Kidney glomerular epithelial cell (primary cell): ENCODE measurements at places on chromosomes 7 and 10.

GRCh38 chr10:14439451-14440259 is 108.9 kb upstream of the FRMD4A start:
- no peak for DNase-seq

- no peak for DNase-seq
Measured at GRCh38 chr10:102540023-102540422, 36.3 kb downstream of the SUFU start.

DNA sequence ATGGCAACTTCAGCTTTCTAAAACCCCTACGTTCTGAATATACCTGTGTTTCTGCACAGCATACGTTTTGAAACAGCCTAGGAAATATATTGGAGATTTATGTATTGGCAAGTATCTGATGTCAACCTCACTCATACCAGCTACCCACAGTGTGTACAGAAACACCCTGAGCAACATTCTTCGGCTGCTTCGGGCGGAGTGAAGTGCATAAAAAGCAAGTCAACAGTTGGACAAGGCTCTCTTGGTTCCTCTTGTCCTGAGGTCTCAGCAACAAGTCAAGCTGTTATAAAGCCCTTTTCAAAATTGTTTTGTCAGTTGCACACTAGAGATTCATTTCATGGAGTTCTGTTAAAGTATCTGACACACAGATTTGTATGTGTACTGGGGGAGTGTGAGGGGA is 40.0 kb upstream of the PAPSS2 start:
- DNase-seq: no peak

- DNase-seq: no peak
Measured at GRCh38 chr7:40700653-40701421, 566.0 kb downstream of the SUGCT start.

DNA sequence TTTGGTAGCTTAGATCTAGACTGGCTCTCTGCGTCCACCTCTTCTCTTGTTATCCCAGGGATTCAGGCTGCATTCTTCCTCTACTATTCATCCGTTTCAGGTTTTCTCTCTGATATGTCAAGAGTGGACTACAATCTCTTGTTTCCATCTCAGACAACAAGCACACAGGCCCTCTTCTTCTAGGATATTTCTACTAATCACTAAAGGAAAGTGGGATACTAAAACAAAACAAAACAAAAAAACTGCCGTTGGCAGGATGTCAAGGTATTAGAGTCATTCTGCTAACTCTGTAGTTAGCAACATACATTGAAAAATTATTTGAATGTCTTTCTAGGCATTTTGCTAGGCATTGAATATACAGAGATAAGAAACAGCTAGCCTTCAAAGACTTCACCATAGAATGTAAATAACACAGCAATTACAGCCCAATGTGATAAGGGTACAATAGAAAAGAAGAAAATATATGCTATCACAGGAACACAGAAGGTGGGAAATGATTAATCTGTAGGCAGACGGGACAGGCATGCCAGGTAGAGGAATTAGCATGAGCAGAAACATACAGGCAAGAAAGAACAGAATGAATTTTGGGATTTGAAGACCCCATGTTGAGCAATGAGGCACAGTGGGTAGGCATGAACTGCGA is 210.5 kb downstream of the CSTF2T start:
- no peak for DNase-seq

DNA sequence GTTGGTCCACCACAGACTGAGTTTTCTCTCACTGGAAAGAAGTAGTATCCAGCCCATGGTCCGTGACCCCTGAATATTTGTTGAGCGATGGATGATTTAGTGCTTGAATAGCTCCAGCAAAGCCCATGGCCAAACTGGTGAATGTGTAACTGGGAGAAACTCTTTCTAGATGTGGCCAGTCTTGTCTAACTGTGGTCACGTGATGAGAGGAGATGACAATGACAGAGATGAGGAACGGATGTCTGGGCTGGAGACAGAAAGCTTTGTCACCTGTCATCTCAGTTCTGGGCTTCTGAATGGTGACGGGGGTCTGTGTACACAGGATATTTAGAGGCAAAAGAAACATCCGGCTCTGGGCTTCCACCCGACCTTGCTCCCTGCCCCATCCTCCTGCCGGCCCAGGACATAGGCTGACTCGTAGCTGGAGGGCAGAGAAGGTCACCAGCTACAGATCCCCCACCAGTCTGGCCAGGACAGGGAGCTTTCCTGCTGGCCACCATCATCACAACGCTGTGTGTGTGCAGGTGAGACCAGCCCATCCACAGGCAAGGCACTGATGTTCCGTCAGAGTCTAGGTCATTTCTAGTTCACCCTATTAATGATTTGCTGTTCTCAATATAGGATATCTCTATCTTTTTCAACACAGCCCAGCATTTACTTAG is 152.5 kb upstream of the TNS3 start:
- DNase-seq: no peak

DNA sequence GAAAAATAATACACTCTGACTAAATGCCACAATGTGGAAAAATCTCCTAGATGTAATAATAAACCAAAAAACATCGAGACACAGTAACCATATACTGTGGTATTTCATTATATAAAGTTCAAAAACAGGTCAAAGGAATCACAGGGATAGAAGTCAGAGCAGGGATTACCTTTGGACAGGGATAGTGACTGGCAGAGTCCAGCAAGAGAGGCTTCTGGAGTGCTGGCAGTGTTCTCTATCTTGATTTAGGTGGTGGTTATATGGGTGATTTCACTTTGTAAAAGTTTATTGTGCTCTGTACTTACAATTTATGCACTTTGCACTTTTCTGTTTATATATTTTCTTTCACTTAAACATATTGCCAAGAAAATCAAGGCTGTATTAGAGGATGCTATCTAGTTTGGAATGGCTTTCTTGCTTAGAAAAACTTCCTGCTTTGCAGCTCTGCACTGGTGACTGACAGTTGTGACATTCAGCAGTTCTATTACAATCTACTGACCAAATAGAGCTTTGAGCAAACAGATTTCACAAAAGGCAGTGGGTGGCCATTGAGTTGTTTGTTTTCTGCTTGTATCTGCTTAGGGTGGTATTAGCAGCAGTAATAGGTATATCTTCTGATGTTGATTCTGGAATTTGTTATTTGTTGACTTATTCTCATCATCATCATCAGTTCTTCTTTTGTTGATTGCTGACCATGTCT is 263.6 kb upstream of the LRGUK start:
- no peak for DNase-seq

- no peak for DNase-seq
Measured at GRCh38 chr10:26721561-26721960, 24.1 kb downstream of the PDSS1 start.

- no peak for DNase-seq
Measured at GRCh38 chr7:43645699-43646226, 62.9 kb downstream of the STK17A start.

DNA sequence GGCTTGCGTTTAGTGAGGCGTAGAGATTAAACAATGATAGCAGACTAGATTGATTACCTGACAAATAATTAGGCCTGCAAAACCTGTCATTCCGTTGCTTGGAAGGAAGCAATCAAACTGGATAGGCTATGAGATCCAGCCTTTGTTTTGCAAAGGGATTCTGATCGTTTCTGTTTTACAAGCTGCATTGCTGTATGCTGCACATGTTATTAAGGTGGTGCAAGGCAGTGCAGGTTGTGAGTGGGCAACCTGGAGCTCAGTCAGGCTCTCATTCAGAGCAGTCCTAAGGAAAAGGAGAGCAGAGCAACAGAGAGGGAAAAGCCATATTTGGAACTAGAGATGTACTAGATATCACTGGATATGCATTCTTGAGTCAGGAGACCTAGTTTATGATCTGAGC is 6.9 kb upstream of the NOBOX start:
- DNase-seq: no peak

DNA sequence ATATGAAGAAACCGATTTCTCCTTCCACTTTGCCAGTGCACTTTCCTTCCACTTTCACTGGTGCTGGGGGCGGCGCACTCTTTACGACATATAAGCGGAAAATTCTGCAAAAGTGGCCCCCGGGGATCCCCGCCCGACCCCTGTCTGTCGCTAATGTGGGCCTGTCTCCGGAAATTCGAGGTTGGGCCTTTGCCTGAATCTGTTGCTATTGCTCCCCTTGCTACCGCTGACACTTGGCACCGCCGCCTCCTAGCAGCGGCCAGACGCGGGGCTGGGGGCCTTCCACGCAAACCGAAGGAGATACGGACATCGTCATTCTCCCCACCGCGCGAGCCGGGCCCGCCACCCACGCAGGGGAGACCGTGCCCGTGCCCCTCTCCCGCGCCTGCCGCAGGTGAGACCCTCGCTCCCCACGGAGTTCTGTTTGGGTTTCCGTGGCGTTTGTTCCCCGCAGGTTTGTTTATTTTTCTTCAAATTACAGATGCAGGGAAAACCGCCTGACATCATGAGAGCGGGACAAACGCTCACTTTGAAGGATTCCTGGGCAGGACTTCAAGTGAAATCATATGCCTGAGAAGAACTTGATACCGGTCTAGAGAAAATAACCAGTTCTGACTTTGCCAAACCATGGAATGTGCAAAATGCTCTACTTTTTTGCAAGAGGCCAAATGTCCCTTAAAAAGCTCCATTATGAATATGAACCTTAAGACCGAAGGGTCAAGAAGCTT is 5.0 kb downstream of the TWIST1 start:
- DNase-seq: no peak

DNA sequence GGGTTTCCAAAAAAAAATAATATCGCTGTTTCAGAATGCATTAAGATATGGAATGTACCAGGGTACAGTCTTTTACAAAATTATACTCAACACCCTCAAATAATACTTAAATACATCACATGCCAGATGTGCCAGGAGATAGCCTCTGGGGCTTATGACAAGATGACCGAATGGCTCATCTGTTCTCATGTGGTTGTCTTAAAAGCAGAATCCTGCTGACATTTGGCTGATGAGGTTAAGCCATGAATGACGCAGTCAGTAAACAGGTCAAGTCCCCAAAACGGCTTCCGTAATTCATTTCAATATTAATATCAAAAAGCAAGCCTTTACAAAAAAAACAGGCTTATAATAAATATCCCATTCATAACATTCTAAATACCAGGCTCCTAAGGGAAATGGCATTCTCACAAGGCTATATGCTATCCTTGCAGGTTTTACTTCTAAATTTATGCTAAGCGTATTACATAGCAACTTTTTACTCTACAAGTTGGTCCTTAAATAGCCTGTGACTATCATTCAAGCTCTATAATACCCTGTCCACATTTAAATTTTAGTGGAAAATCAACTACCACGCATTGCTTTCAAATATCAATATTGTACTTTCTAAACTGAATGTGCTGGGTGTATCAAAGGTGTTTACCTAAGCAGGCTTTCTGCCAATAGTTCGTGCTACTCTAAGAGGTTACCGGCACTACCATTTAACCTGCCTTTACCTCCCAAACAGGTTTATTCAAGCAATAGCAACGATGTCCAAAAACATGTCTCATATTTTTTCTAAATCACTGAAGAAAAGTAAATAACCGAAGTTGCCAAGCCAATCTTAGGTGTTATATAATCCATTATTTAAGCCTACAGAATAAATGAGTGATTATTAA is 15.6 kb downstream of the SMURF1 start:
- no peak for DNase-seq

GRCh38 chr10:75403144-75403938 is 1.8 kb upstream of the ZNF503 start:
- peak; percentile 45 for DNase-seq

DNA sequence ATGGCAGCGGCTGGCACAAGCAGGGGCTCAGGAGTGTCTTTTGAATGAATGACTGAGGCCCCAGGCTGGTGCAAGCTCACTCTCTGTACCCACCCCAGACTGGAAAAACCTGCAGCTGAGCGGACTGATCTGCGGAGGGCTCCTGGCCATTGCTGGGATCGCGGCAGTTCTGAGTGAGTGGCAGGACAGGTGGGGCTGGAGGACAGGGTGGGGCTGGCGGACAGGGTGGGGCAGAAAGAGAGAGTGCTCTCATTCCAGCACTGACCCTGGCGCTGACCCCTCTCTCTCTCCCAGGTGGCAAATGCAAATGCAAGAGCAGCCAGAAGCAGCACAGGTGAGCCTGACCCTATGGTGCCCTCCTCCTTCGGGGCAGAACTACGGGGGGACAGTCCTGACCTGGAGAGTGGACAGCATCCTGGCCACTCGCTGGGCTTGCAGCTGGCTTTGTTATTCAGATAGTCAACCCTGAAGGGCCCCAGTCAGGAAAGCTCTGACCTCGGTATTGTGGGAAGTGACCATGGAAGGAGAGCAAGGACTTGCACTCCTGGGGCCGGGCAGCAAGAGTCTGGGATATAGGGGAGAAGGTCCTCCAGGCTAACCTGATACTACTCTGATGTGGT is 4.1 kb downstream of the FXYD4 start:
- no peak for DNase-seq

DNA sequence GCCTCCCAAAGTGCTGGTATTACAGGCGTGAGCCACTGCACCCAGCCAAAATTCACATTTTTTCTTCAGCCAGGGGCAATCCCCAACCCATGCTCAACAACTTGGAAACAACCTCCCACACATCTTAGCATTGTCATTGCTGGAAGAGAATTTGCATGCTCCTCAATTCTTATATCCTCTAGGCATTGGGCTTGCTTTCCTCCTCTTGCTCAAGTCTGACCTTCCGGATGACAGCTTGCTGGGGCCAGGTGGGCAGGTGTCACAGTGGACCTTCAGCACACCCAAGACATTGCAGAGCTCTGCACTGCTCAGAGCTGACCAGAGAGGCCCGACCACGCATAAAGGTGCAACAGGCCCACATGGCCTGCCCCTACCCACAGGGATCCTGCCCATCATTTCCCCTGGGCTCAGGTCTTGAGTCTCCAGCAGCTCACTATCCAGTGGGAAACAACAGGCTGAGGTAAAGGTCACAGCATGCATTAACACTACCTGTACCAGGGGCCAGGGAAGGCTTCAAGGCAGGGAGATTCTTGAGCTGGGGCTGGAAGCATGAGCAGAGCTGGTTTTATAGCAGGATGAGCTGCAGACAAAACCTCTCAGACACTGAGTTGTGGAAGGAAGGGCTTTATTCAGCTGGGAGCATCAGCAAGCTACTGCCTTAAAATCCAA is 6.8 kb upstream of the GPR15LG start:
- DNase-seq: peak; percentile 35

GRCh38 chr7:25308906-25309705 is 80.8 kb upstream of the NPVF start:
- no peak for DNase-seq
